GM13977 (cell line): ENCODE measurements at places on chromosomes 4 and X.

GRCh38 chrX:68428431-68428830 is 4.9 kb downstream of the OPHN1 start:
- DNase-seq, result no peak

DNA sequence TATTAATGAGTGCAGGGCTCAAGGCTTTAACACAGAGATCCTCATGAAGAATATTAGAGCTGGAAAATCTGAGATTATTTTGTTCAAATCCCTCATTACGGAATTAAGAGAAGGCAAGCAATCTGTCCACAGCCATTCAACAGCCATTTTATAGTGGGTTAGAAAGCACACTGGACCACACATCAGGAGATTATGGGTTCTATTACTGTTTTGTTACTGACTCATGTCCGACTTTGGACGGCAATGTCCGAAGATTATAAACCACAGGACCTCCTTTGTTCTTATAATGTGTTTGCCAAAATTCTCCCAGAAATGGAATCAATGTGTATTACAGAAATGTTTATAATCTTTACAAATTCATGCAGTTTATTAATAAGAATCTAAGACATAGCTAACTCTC is 8.1 kb downstream of the LAMTOR3 start:
- no peak for DNase-seq

DNA sequence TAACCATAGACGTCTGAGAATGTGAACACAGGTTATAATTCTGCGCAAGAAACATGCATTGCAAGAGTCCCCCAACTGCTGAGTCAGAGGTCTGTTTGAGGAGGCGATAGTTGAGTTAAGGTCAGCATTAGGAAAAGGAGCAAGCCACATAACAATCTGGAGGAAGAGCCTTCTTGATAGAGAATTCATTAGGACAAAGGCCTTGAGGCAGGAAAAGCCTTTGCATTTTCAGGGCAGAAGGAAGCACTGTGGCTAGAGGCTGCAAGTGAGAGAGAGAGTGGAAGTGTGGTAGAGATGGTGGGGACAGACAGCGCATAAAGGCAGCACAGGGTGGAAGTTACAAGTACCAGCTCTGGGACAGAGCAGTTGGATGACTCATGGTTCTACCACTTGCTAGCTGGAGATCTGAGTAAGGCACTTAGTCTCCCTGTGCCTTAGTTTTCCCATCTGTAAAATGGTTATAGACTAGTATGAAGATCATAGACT is 125.8 kb upstream of the LNX1 start:
- no peak for DNase-seq

GRCh38 chrX:152813206-152813605 is 17.4 kb downstream of the CETN2 start:
- no peak for DNase-seq

GRCh38 chrX:100750883-100751282 is 19.0 kb upstream of the SYTL4 start:
- no peak for DNase-seq

DNA sequence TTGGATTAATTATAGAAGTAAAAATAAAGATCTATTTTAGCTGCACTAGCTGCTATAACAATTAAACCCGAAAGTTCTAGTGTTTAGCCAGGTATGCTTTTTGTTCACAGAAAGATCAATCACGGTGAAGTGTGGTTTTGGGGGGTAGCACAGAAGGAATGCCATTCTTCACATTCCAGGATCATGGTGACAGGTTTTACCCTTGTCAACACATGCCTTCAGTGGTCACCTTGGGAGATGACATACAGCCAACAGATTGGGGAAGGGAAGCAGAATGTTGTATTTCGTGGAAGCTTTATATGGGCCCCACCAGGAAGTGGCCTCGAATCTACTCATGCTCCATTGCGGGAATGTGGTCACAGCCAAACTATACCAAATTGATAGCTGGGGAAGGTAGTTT is 753.6 kb downstream of the RAPGEF2 start:
- no peak for DNase-seq

DNA sequence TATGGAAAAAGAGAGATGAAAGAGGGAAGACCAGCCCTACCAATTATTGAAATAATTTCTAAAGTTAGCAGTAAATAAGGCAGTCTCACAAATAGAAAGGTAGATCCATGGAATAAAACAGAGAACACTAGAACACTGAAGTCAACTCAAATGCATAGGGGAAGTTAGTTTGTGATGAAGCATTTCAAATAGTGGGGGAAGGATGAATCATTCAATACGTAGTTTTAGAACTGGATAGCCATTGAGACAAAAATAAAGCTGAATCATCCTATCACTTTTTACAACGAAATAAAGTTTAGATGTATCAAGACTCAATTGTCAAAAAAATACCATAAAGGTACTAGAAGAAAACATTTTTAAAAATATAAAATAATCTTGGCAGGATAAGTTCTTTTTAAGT is 143.2 kb upstream of the DGKK start:
- DNase-seq, result no peak

- DNase-seq, result no peak
Observed at GRCh38 chrX:42680666-42681065, 97.3 kb downstream of the PPP1R2C start.

- no peak for DNase-seq
Observed at GRCh38 chrX:46488712-46489111, 56.5 kb downstream of the ZNF674 start.

DNA sequence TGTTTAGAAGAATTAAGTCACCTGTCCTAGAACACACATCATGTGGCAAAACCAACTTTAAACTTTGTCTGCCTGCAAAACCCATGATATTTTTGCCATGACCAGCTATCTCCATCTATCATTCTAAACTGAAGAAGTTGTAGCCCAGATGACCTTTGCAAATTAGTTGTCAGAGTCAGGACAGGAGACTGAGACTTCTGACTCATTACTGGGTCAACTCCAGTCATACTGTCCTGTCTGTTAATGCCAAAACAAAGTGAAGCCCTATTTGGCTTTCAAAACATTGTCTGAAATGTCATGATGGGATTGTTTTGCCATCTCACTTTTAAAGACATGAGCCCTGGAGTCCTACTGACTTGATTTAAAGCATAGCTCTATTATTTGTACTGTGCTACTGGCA is 365.7 kb upstream of the CPEB2 start:
- no peak for DNase-seq

- peak; percentile 17 for DNase-seq
Observed at GRCh38 chrX:64894454-64895038, 81.7 kb downstream of the ZC4H2 start.

DNA sequence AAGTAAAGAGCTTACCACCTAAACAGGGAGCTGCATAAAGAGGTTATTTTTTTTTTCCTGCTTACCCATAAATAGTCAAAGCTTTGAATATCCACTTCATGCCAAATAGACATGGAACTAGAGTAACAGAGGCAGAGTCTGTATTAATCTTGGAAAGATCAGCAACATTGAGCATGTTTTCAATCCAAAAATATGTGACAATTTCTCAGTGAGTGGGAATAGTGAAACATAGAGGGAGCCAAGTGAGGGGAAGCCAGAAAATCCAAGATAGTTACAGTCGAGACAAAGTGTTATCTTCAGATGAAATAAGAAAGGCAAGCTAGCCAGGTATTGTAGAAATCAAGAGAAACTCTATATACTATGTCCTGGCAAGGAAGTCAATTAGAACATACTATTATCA is 122.3 kb upstream of the TACR3 start:
- no peak for DNase-seq

GRCh38 chrX:40449956-40450706 is 130.6 kb upstream of the ATP6AP2 start:
- no peak for DNase-seq

- no peak for DNase-seq
Observed at GRCh38 chr4:10897076-10897475, 212.5 kb upstream of the CLNK start.

DNA sequence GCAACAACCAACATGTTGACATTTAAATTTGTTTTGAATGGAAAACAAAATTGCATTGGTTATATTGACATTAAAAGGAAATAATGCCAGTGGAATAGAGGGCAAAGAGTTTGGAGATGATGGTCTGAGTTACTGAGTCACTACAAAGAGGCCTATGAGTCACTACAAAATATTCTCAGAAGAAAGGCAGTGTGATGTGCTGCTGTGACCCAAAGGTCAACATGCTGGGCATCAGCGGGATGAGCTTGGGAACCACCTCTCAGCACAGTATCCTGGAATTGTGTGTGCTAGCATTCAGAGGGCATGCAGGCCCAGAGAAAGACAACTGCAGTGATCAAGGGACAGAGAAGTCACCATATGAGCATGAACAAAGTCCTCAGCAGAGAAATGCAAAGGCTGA is 2.8 kb downstream of the CMC4 start:
- no peak for DNase-seq

GRCh38 chr4:738781-739280 is 33.2 kb downstream of the PCGF3 start:
- no peak for DNase-seq

DNA sequence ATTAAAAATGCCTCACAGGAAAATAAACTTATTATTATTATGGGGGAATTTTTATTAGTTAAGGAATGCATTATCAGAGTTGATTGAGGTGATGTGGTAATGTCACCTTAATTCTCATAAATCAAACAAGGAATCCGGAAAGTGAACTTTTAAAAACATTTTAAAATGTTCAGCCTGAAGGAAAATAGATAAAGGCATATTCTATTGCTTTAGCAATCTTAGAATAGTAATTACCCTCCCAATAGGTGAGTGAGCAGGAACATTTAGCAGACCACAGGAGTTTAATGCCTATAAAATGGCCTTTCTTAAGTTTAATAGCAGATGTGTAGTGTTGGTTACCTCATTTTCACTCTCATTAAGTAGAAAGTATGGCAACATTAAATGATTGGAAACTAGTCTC is 160.9 kb upstream of the MAD2L1 start:
- DNase-seq, result no peak

DNA sequence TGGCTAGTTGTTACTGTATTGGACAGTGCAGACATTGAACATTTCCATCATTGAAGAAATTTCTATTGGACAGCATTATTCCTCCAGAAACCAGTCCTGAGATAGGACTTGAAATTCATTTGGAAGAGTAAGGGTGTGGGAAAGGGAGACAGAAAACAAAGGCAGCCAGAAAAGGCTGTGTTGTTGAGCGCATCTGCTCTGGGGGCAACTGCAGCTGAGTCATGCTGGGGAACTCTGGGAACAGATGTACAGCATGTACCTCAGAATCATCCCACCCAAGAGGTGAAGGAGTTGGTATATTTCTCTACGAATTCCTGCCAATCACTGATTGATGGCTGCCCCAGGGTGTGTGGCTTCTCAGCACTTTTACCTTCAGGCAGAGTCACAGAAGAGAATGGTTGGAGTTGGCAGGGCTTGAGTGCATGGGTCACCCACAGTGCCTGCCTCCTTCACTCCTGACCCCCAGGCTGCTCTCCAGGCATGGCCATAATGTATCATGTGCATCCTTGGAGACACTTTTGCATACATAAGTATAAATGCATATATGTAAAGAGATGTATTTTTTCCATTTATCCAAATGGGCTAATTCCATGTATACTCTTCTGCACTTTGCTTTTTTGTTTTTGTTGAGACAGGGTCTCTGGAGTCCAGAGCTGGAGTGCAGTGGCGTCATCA is 39.4 kb downstream of the GEMIN8 start:
- DNase-seq, result no peak

GRCh38 chr4:40749717-40750460 is at the start of gene NSUN7:
Gene NSUN7, plus strand, starts transcription at chr4:40749955. Its CDS starts 739 bp downstream, at chr4:40750694.
- peak; percentile 37 for DNase-seq

DNA sequence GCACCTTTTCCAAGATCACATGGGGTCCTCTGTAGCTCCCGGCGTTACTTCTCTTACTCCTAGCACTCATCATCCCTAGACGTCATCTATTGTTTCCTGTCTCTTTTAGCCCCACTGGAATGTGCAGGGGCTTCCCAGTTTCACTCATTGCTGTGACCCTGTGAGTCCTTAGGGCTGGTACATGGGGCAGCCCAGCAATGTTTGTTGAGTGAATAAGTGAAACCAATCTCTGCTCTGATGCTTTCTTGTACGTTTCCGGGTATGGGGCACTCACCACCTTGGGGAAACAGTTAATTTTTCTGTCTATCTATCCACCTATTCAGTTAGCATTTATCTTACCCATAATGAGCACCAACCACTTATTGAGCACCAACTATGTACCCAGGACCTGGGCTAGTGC is 16.1 kb downstream of the MSX1 start:
- no peak for DNase-seq

DNA sequence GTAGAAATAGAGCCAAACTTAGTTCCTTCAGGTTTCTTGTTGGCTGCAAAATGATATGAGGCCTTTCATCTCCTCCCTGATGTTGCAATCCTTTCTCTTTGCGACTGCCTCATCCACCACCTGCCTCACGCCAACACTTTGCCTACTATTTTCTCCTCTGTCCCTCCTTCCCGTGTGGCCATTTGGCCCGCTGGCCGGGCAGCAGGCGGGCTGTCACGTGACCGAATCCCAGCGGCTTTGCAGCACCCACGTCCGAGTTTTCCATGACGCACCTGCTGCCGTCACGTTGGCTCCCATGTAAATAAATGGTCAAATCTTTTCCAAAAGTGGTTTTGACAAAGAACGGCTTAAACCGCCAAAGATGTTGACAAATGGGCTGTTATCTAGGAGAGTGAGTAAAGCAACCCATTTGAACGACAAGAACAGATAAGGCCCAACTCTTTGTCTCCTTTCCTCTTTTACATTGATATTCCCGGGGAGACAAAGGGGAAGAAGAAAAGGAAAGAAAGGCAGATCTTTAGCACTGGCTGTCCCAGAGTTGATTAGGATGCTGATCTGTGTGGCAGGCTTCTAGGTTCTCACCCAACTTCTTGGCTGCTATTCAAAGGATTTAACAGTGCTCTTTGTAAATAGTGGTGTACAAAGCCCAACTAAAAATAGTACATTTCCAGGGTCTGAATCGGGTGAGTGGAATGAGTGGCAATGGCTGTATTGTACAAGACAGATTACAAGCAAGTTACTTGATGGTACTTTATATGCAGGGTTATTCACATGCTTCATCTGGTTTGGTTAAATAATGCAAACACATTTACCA is 174.2 kb upstream of the JADE1 start:
- no peak for DNase-seq

GRCh38 chr4:3200423-3201090 is 48.4 kb upstream of the MSANTD1 start:
- DNase-seq, result no peak

DNA sequence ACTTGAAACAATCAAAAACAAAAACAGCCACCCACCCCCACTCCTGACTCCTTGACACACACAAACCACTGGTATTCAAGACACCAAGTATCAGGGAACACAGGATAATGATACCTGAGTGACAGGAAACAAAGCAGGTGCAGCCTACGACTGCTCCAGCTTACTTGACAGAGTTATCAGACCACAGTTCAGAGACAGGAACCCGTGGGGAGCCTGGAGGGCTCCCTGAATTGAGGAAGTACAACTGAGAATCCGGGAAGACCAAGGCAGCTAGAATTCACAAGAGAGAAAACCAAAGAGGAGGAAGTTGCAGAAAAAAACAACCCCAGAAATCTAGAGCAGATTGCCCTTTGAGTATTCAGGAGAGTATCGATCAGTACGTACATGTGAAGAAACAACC is 20.5 kb downstream of the COMMD8 start:
- DNase-seq, result no peak
